Stimulated activated CD4-positive, alpha-beta T cell treated with anti-CD3 and anti-CD28 coated beads, Interleukin-4, amount 100 ng/mL, for 4 hours (primary cell): ENCODE measurements at places on chromosomes 12 and 14.

GRCh38 chr12:131607658-131608447, 103.0 kb upstream of the SFSWAP start:
- no peak for DNase-seq

- DNase-seq = no peak
Observed at GRCh38 chr14:50733494-50733893, 65.4 kb upstream of the SAV1 start.

- DNase-seq = no peak
Observed at GRCh38 chr12:93622485-93622884, 50.0 kb downstream of the SOCS2 start.

GRCh38 chr12:103144278-103144677, 186.8 kb downstream of the ASCL1 start:
- no peak for DNase-seq

GRCh38 chr14:96058576-96059200, 19.5 kb downstream of the C14orf132 start:
- DNase-seq = no peak

DNA sequence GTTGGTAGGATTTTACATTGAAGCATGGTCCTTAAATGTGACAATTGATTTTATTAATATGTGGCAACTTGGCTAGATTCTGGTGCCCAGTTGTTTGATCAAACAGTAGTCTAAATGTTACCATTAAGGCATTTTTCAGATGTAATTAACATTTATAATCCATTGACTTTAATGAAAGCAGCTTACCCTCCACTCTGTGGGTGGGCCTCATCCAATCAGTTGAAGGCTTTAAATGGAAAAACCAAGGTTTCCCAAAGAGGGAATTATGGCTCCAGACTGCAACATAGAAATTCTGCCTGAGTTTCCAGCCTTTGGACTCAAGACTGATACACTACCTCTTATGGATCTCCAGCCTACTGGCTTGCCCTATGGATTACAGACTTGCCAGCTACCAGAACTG, 1153.2 kb downstream of the BCL11B start:
- DNase-seq = no peak

DNA sequence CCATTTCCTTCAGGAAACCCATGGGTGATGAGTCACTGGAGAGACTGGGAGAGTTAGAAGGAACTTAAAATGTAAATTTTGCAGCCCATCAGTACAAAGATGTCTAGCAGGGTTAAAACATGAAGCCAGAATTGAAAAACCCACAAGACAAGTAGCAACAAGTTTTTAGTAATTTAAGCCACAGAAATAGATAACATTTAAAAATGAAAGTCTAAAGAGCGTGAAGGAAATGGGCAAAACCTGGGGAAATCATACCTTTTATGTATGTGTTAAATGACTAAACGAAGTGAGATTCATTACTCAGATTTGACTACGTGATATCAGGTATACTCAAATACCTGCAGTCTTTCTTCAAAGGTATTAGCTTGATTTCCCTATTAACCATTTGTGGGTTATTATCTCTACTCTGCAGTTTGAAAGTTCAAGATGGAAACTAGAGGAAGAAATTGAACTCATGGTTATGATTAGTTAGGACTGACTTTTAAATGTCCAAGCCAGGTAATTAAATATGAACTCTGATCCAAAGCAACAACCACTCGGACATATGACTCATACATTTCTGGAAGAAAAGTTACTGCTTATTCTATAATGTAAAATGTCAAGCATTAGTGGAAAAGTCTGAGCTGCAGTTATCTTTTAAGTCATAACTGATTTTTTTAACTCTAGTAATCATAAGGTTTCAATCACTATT, 84.1 kb downstream of the ITPR2 start:
- DNase-seq = no peak

GRCh38 chr14:61033855-61034254, 52.8 kb downstream of the SLC38A6 start:
- no peak for DNase-seq

DNA sequence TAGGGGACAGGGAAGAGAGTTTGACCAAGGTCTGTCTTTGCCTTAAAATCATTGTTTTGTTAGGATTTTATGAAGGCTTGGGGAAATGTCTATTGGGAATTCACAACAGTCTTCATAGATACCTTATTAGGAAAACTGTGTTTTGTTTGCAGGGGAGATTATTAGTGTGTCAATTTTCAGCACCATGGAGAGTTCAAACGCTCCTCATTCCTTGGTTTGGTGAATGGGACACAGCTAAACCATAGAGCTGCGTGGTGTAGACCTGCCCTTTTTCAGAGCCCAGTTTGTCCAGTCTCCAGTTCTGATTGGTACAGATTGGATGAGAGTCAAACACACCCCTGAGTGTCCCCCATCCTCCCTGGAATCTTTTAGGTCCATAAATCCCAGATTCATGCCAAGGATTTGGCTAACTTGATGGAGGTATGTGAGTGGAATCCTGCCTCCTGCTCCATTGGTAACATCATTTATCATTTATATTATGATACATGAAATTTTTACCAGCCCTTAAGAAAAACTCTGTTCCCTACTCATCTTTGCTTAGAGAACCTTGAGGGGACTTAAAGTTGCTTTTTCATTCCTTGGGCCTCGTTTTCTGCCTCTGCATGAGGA, 12.0 kb downstream of the NGDN start:
- no peak for DNase-seq
